ENCODE measurements at places on chromosomes 2 and 18.

DNA sequence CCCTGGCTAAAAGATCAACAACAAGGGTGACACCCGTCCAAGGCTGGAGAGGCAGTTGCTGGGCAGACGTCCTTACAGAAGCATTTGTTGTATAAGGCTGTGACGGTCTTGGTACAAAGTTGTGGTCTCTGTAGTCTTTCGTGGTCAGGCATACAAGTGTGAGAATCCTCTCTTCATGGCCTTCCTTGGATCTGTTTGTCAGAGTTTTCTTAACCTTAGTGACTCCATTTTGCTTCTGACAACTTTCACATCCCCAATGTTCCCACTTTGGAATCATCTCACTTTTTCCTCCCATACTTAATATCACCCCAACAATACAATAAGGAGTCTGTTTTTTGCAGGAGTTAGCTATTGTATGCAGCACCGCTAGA lies 72.7 kb upstream of the ZCCHC2 start:
- no peak for DNase-seq

DNA sequence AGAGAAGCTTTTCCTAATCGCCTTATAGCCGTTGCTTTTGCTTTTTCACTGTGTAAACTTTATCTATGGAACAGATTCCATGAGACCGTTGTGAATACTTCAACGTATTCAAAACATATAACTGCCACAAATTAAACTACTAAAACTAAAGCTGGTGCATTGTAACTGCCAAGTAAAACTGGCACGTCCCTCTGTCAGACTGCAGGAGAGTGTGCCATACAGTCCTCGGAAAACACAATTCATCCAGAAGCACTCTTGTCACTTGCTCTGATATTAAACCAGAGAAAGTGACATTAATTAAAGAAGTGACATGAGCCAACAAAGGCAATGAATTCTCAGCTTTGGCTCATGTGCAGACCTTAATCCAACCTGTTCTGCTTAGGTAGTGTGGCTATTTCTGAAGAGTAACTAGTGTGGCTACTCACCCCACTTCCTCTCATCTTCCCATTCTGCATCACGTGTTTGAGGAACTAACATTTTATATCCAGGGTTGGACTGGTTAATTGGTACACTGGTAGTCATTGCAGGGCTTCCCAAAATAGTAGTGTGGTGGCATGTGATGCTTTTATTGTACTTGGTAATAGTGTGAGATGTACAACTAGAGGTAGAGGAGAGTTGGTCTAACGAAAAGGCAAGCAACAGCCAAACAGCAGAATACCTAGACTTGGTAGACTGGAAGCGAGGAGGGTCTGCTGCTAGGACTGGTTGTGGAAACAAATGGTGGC lies 9.7 kb downstream of the VRK2 start:
- no peak for DNase-seq

GRCh38 chr2:241386519-241386918 lies 30.4 kb downstream of the FARP2 start:
- no peak for DNase-seq

- DNase-seq: no peak
These were observed 2.7 kb downstream of the PPP1R1C start for GRCh38 chr2:181988154-181988924.

DNA sequence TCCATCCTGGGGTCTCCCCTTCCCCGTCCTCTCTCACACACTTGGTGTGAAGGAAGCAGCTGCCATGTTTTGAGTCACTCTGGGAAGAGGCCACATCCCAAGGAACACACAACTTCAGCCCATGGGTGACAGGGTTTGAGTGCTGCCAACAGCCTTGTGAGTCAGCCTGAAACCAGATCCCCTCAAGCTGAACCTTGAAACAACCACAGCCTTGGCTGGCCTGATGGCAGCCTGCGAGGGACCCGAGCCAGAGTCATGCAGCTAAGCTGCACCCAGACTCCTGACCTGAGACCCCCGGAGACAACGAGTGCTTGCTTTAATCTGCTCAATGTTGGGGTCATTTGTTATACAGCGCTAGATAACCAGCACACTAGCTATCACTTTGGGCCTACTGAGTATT lies 19.3 kb upstream of the MC2R start:
- DNase-seq: no peak

DNA sequence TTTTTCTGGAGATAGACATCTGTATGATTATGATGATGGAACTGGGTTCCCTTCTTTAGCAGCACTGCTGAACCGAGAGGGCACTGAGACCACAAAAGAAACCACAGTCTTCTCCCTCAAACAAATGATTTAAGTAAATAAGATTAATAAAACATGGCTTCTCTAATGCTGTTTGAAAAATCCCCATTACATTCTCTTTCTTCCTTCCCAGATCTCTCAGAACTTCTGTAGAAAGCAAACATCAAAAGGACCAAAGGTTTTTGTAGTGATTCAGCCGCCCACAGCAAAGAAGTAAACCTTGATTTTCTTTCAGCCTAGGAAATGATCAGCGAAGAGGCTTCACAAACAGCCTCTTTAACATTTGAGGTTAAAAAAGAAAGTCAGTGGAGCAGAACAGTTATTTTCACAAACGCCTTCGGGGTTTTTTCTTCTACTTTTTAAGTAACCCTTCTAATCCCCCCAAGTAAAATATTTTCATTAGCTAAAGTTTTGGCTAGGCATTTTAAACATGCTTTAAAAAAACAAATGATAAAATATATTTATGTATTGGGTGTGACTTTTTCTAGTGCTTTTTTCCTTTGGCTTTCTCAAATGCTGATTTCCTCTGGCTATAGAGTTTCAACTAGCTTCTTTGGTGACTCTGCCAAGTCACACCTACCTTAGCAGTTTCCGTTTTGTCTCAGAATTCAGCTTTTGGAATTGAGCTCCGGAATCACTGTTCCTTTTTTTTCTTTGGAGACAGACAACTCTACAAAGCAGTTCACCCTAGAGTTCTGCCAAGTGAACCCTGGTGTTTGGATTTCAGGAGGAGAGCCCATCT lies 89.6 kb downstream of the UPP2 start:
- DNase-seq: no peak

DNA sequence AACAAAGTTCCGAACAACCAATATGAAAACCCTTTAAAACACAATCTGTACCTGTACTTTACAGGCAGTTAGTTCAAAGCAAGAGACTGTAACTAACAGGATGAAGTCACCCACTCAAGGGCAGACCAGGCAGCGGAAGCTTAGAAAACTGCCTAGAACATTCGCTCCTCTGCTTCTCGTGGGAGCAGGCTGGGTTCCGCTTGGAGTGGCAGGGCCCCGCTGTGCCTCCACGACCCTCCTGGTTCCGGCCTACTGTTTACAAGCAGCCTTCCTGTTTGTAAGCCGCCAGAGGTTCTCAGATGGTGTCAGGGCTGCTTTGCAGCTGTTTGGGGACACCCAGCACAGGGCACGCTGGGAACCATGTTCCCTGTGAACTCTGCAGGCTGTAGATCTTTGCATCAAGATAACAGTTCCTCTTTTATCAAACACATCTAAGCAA lies 31.3 kb downstream of the CIB4 start:
- no peak for DNase-seq

DNA sequence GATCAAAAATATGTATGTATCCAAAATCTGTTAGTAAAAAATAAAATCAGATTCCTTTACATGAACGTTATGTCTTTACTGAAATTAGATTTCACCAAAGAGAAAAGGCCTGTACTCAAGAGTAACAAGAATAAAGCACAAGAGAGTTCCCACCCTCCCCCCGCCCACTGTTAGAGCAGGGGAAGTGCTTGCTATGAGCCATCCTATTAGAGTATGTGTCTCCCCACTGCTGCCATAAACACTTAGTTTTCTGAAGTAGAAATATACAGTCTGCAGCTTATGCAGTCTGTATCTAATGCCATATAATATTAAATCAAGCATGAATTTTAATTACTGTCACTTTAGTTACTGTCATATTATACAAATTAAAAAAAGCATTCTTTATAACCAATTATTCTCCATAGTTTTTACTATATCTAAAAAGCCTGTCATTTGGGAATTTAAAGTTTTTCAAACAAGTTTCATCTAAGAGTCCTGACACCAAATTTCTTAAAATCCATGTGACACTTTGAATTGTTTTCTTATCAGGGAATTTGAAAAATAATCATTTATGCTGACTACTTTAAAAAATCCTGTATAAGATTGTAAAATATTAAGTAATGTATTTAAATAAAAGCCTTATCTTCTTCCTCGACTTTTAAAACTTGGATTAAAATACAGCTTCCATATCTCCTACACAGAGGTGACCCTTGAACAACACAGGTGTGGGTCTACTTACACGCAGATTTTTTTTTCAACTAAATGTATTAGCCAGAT lies 51.8 kb upstream of the GPR75 start:
- no peak for DNase-seq

GRCh38 chr2:236175548-236176150 lies 7.5 kb upstream of the GBX2 start:
- no peak for DNase-seq

DNA sequence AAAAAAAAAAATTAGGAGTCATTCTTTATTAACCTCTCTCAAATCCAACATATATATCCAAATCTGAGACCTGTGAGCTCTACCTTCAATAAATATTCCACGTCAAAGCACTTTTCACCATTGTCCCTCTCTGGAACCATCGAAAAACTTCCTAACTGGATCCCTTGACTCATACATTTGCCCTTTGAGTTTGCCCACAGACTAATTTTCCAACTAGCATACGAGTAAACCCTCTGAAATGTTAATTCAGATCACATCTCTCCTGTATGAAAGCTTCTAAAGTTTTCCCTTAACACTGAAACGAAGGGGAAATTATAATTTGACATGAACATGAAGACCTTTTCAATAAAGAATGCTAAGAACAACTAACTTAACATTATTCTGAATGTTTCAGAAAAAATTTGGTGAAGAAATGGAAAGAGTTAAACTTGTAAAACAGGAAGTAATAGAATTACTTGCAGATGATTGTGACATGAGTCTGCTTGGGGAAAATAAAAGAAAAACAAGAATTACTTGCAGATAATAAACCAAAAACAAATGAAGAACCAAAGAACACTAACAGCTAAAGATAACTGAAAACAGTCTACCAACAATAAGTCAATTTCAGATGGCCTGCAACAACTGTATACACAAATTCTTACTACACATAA lies 110.6 kb downstream of the C2orf74 start:
- DNase-seq: no peak

- DNase-seq: no peak
These were observed 460 bp upstream of the ZBTB7C start for GRCh38 chr18:48409591-48410094.

- no peak for DNase-seq
These were observed 83.5 kb downstream of the NCKAP1 start for GRCh38 chr2:182954789-182955188.

- DNase-seq: no peak
These were observed at the start of gene LIMS2 for GRCh38 chr2:127675331-127676261. LIMS2 (minus strand) TSS chr2:127675530; CDS start chr2:127675024, 506 bp downstream.

- DNase-seq: no peak
These were observed 279.5 kb downstream of the NDUFA10 start for GRCh38 chr2:239745386-239746227.

GRCh38 chr2:158501301-158501700 lies 44.5 kb downstream of the PKP4 start:
- DNase-seq: no peak

- DNase-seq: no peak
These were observed 111.3 kb downstream of the HDAC4 start for GRCh38 chr2:239289545-239289944.

DNA sequence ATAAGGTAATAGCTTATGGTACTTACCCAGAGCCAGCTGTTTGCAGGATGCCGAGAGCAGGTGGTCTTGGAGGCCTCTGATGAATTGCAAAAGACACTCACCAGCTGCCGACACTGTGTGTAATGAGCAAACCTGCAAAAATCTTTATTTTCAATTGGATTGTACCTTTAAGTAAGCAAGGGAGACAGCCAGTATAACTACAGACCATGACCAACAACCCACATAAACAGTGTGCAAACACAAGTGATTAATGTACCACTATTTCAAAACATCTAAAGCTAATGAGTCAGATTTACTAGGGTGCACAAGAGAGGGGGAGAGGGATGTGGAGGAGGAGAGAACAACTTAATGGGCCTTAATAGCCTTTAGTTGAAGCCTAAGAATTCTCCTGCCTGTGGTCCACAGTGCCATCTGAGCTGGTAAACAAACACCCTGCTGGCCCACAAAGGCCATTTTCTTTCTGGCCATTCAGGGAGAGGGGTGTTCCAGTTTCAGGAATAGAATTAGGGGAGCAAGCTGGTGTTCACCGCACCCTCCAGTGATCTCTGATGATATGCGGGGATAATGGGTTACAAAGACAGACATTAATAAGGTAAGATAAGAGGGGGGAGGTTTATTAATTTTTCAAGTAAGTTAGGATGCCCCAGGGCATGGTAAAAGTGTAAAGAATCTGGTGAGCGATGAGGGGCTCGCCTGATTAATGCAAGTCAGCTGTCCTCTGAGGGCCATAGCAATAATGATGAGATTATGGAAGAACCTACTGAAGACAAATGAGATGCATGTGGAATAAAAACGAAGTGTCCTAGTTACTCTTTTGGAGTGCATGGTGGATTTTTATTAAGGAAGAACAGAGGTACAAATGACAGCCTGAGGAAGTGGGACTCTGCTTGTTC lies 196.4 kb downstream of the HRH4 start:
- no peak for DNase-seq

GRCh38 chr18:4721545-4721944 lies 266.4 kb upstream of the DLGAP1 start:
- DNase-seq: no peak

DNA sequence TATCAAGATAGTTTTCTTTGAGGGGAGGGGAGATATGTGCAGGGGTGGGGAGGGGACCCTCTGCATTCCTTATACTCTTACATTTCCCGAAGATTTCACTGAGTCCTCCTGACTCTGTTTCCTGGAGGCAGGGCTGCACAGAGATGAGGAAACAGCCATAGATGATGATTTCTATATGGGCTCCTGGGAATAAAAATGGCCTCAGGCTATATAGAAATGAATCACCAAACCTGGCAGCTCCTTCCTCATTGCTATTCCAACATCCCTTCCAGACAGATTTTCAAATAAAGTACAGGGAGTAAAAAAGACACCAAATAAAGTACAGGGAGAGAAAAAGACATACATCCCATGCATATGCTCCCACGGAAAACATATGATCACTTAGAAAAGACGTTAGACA lies 474.8 kb upstream of the RAB6C start:
- no peak for DNase-seq

- no peak for DNase-seq
These were observed 24.6 kb downstream of the ITGB6 start for GRCh38 chr2:160175169-160176134.

DNA sequence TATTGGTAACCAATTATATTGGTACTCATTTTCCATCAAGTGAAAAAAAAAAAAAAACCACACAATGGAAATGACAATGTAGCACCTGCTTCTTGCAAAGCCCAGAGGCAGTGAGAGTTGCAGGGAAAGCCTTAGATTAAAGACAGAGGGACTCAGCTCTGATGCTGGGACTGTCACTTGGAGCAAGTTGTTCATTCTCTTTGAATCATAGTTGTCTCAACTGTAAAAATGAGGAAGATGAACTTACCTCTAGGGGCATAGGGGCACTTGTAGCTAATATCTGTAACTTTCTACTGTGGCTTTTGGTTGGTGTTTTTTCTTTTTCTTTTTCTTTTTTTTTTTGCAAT lies 81.4 kb upstream of the LPIN2 start:
- no peak for DNase-seq

- no peak for DNase-seq
These were observed 25.9 kb upstream of the RAPGEF4 start for GRCh38 chr2:172709566-172710291.

- DNase-seq: no peak
These were observed 40.9 kb downstream of the LRATD1 start for GRCh38 chr2:14673351-14673875.

- DNase-seq: no peak
These were observed 42.2 kb upstream of the EPG5 start for GRCh38 chr18:46009125-46009840.

GRCh38 chr2:226837334-226837733 lies 1.5 kb downstream of the RHBDD1 start:
- no peak for DNase-seq

All from activated CD8-positive, alpha-beta memory T cell treated with anti-CD3 and anti-CD28 coated beads for 1 hour (primary cell).